Nephron progenitor cell (in vitro differentiated cells): ENCODE measurements at places on chromosomes 7 and 10.
A peak's percentile ranks its signal among the peaks of the same experiment; 100 is the strongest.

DNA sequence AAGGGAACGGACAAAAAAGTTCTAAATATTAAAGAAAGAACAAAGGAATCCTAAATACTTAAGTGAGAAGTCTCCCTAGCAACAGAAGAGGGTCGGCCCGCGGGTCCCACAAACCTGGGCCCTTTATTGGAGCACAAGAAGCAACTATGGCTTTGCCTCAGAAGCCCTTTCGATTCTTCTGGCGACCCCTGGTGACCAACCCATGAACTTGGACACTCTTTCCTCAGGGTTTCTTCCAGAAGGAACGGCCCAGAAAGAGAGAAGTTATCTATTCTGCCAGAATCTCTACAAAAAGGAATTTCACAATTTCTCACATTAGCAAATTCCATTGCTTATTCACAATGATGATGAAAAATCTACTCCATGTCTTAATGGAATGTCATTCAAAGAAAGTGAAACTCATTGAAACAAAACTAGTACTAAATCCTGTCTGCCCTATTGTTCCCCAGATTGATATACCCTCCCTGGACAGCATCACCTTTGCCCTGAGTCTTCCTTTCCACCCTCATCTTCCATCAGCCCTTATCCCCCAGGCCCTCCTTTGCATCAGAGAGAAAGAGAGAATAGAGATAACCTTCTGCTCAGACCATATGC is 43.7 kb downstream of the CPVL start:
- no peak overlapping the region for H3K27ac ChIP-seq
- peaks cover 36% of the 10 kb centered on the region for H3K4me1 ChIP-seq
- H3K36me3 ChIP-seq: peaks cover 4% of the 10 kb centered on the region
- no peak overlapping the region for H3K4me3 ChIP-seq
- peak; percentile 74 for DNase-seq
- no peaks in the 10 kb centered on the region for H3K27me3 ChIP-seq

GRCh38 chr7:107150375-107151073 is 18.3 kb upstream of the HBP1 start:
- H3K27ac ChIP-seq: no peak overlapping the region
- H3K4me3 ChIP-seq: no peak overlapping the region
- DNase-seq: peak; percentile 77
- peaks cover 6% of the 10 kb centered on the region for H3K4me1 ChIP-seq
- H3K36me3 ChIP-seq: peaks cover under 1% of the 10 kb centered on the region
- no peaks in the 10 kb centered on the region for H3K27me3 ChIP-seq

DNA sequence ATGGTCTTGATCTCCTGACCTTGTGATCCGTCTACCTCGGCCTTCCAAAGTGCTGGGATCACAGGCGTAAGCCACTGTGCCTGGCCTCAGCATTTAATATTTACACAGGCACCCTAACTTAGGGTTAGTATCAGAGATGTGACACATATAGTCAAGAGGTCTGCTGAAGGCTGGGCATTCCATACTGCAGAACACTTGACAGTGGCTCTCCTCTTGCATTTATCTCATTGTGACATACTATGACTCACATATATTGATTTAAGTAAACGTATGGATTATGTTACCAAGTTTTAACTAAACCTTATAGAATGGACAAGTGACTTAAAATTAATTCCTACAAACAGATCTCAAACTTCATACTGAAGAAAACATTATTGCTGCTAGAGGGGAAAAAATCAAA is 36.6 kb downstream of the BRAF start:
- no peak overlapping the region for H3K4me3 ChIP-seq
- no peaks in the 10 kb centered on the region for H3K4me1 ChIP-seq
- H3K27me3 ChIP-seq: no peaks in the 10 kb centered on the region
- peaks cover 33% of the 10 kb centered on the region for H3K36me3 ChIP-seq

- peaks cover 3% of the 10 kb centered on the region for H3K27me3 ChIP-seq
- no peaks in the 10 kb centered on the region for H3K36me3 ChIP-seq
- no peak overlapping the region for H3K4me3 ChIP-seq
- no peak overlapping the region for H3K27ac ChIP-seq
- peaks cover 8% of the 10 kb centered on the region for H3K4me1 ChIP-seq
Measured at GRCh38 chr10:115063701-115064658, 29.2 kb upstream of the ATRNL1 start.

GRCh38 chr10:103659674-103660363 is 166.3 kb downstream of the NEURL1 start:
- H3K4me1 ChIP-seq: peaks cover 28% of the 10 kb centered on the region
- peaks cover 2% of the 10 kb centered on the region for H3K27me3 ChIP-seq
- DNase-seq: peak; percentile 46
- peak overlapping the region; percentile 67 for H3K4me3 ChIP-seq
- H3K36me3 ChIP-seq: peaks cover 43% of the 10 kb centered on the region
- H3K27ac ChIP-seq: peak overlapping the region; percentile 36

DNA sequence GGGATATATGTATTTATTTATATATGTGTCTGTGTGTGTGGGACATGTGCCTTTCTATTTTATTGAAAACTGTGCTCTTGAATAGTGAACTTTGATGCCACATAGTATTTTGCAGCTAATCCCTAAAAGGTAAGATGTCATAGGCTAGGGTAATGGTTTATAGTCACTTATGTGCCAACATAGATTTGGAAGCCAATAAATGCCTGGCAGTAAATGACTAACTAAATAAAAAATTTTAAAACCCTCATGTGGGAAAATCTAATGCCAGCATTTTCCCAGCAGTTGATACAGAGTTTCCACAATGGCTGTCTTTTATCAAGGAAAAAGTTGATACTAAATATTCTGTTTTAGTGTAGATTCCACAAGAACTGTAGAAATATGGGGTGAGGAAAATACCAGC is 101.5 kb upstream of the IMMP2L start:
- no peaks in the 10 kb centered on the region for H3K4me1 ChIP-seq
- H3K4me3 ChIP-seq: no peak overlapping the region
- no peak for DNase-seq
- H3K27ac ChIP-seq: no peak overlapping the region

GRCh38 chr10:132141526-132142395 is 45.0 kb upstream of the DPYSL4 start:
- peaks cover 6% of the 10 kb centered on the region for H3K4me1 ChIP-seq
- no peak for DNase-seq
- H3K27me3 ChIP-seq: peaks cover 8% of the 10 kb centered on the region
- no peak overlapping the region for H3K27ac ChIP-seq
- H3K4me3 ChIP-seq: no peak overlapping the region

DNA sequence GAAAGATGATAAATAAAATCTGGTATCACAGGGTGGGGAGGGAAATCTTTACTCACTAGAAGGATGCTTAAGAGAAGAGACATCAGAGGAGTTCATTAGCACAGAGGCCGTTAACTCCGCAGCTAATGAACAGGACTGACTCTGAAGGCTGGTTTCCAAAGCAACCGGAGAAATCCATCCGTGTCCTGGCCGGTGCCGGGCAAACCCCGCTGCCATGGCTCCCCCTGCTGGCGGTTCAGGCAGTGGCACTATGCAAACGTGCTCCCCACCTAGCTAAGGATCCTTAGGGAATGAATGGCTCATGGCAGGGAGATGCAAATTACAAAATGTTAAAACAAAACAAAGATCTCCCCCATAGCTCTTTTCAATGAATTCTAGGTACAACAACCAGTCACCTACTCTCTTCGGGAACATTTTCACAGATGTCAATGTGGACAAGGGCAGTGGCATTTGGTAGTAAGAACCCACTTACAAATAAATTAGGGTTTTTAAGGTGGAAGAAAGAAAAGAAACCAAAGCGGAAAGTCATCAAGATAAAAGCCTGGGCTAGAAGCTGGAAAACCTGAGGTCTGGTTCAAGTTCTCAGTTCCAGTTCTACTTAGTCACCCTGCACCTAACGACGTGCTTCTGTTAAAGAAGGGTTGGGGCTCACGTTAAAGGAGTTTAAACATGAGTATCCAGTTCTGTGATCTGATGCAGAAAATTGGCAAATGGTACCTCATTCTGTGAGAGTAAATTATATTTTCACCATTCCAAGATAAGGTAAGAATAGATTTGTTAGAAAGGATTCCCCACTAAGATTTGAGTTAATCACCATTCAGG is 138.2 kb downstream of the SVIL start:
- peaks cover 16% of the 10 kb centered on the region for H3K4me1 ChIP-seq
- no peak overlapping the region for H3K4me3 ChIP-seq
- peaks cover 38% of the 10 kb centered on the region for H3K36me3 ChIP-seq
- no peak overlapping the region for H3K27ac ChIP-seq
- H3K27me3 ChIP-seq: no peaks in the 10 kb centered on the region

- no peak for DNase-seq
- H3K27me3 ChIP-seq: peaks cover 18% of the 10 kb centered on the region
- peaks cover 70% of the 10 kb centered on the region for H3K4me1 ChIP-seq
- H3K27ac ChIP-seq: peak overlapping the region; percentile 14
- H3K36me3 ChIP-seq: peaks cover 7% of the 10 kb centered on the region
- no peak overlapping the region for H3K4me3 ChIP-seq
Measured at GRCh38 chr10:70681731-70682005, 9.4 kb downstream of the ADAMTS14 start.

- DNase-seq: no peak
- H3K27me3 ChIP-seq: peaks cover 29% of the 10 kb centered on the region
- H3K27ac ChIP-seq: no peak overlapping the region
- H3K4me1 ChIP-seq: peaks cover 31% of the 10 kb centered on the region
- no peak overlapping the region for H3K4me3 ChIP-seq
- H3K36me3 ChIP-seq: no peaks in the 10 kb centered on the region
Measured at GRCh38 chr7:96591900-96592676, 117.6 kb downstream of the SEM1 start.

GRCh38 chr7:116562529-116563121 is 37.8 kb downstream of the CAV1 start:
- no peak overlapping the region for H3K27ac ChIP-seq
- DNase-seq: no peak
- H3K36me3 ChIP-seq: no peaks in the 10 kb centered on the region
- H3K4me1 ChIP-seq: peaks cover 12% of the 10 kb centered on the region
- H3K4me3 ChIP-seq: no peak overlapping the region

GRCh38 chr7:2904202-2904601 is 60.1 kb upstream of the GNA12 start:
- no peak for DNase-seq
- no peaks in the 10 kb centered on the region for H3K36me3 ChIP-seq
- peak overlapping the region; percentile 30 for H3K4me3 ChIP-seq
- peaks cover 3% of the 10 kb centered on the region for H3K27me3 ChIP-seq
- peak overlapping the region; percentile 91 for H3K27ac ChIP-seq
